ENCODE measurements at places on chromosomes 3 and 15.

DNA sequence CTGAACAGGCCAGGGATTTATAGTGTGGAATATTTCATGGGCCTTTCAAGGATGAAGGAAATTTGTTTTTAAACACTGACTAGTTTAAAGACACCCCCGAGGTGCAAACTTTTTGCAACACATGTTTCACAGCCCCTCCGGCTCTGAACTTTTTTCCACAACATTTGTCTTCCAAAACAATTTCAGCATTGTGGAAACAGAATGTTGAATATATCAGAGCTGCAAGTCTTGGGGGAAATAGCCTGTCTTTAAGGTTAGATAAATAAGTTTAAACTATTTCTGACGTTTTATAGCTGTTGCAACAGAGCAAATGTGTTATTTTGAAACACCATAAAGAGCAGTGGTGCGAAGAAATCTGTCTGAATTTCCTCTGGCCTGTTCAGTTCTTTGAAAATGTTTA lies 229.2 kb upstream of the GOLGA6L4 start:
- DNase-seq: no peak

- DNase-seq: no peak
These were observed 134.9 kb upstream of the GAP43 start for GRCh38 chr3:115488409-115488808.

GRCh38 chr3:127275287-127275781 lies 12.5 kb downstream of the PRR20G start:
- DNase-seq: peak; percentile 3

DNA sequence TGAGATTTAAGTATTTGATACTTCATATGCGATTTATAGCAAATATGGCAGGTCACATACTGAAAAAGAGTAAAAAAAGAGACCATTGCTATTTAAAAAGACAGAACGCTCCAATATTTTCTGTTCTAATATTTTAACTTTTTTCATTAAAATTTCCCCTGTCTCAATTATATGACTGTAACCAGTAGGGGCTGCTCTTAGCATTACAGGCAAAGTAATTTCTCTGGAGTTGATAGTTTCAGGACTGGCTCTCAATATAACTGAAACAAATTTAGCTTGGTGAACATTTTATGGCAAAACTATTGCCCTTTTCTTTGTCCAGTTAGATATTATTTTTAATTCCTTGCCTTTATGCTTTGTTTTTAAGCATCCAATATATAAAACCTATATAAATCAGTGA lies 286.3 kb upstream of the ROBO2 start:
- DNase-seq: no peak

DNA sequence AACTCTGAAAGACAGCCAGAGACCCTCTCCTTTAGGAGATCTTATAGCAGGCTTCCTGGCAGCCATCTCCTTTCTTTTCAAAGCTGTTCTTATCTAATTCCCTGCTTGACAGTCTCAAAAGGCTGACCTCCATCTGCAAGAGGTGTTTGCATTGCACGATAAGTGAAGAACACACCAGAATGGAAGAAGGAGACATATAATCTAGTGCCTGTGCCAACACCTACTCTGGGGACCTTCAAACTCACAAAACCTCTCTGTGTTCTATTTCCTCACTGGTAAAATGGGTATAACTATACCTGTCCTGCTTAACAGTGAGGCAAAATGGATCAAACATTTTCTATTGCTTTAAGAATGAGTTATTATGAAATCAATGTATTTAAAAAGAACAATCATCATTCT lies 65.0 kb downstream of the WDR72 start:
- no peak for DNase-seq

DNA sequence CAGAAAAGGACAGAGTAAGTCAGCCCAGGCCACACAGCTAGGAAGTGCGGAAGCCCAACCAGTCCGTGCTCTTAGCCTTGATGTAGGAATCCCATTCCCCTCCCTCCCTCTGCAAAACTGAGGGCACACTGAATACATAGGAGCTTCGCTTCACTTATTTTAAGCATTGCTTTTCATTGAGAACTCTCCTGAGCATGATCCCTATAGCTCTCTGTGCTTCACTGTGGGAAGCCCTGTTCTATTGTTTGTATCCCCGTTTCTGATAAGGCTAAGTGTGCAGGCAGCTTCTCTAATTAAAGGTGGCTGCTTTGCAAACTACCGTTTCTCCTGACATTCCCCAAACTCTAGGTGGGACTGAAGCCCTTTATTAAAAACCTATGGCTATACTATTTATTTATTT lies 29.9 kb downstream of the IL5RA start:
- DNase-seq: no peak

DNA sequence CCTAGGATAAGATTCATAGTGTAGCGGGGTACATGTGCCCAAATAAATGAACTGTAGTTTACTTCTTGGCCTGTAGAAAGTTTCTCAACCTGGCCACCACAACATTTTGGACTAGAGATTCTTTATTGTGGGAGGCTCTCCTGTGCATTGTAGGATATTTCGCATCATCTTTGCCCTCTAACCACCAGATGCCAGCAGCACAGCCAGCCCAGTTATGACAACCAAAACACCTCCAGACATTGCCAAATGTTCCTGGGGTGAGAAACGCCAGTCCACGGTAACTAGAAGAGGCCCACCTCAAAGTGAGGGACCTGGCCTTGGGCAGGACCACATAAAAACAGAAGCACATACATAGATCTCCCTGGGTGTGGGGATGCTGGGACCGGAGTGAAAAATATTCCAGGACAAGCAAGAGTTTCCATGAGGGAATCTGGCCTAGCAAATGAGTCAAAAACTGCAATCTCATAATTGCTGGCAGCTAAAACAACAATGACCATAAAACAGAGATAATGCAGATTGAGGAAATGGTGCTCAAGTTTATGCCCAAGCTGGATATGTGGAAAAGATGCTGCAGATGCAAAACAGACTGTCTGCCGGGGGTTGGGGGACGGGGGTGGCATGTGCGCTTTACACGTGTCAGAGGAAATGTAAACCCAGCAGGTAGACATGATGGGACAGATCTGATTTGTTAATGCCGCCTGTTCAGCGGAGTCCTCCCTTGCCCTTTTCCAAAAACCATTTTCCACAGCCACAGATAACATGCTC lies 39.7 kb downstream of the ARHGEF3 start:
- peak; percentile 26 for DNase-seq

GRCh38 chr15:74869726-74870407 lies 3.3 kb downstream of the SCAMP2 start:
- DNase-seq: no peak

DNA sequence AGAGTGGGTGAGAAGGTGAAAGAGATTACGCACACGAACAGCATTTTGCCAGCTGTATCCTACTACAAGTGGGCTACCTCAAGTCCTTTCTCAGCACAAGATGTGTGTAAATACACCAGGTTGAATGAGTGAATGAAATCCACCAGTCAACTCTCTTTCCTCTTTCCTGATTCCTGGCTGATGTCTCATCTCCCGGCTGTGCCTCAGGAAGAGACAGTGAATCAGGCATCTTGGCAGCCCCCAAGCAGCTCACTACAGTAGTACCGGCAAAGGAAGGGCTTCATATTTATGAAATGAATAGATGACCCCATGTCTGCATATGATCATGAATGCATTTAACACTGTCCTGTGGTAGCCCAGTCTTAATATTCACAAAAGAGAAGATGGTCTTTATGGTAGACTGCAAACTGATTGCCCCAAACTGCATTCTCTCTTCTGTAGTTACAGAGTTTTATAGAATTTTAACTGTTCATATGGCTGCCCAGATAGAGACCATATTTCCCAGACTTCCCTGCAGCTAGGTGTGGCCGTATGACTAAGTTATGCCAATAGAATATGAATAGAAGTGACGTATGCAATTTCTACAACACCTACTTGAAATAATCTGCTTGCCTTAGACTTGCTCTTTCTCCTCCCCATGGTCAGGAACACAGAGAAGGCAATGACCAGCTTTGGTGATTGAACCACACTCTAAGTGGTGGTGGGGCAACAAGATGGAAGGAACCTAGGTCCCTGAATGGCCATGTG lies 22.7 kb downstream of the MGLL start:
- DNase-seq: peak; percentile 95

- DNase-seq: no peak
These were observed 147.2 kb downstream of the SLCO3A1 start for GRCh38 chr15:92000709-92001108.

GRCh38 chr3:161275919-161276318 lies 54.8 kb downstream of the NMD3 start:
- no peak for DNase-seq

DNA sequence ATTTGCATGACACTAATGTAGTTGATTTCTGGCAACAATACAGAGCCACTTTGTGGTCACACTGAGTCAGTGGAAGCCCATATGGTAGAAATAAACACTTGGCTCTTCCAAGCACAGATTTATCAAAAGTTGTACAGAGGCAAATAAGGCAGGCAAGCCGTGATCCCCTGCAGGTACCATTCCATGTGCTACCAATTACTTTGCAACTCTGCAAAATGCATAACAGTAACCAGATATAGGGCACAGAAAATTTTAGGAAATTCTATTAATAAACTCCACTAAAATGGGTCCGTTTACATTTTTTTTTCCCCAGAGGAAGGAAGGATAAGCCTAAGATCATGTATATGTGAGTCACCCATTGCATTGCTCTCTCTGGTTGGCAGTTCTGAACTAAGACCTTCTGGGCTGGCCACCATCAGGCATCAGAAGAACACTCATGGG lies 103.1 kb upstream of the PTX3 start:
- DNase-seq: peak; percentile 98

GRCh38 chr3:5197022-5197421 lies 9.5 kb downstream of the EDEM1 start:
- peak; percentile 80 for DNase-seq

DNA sequence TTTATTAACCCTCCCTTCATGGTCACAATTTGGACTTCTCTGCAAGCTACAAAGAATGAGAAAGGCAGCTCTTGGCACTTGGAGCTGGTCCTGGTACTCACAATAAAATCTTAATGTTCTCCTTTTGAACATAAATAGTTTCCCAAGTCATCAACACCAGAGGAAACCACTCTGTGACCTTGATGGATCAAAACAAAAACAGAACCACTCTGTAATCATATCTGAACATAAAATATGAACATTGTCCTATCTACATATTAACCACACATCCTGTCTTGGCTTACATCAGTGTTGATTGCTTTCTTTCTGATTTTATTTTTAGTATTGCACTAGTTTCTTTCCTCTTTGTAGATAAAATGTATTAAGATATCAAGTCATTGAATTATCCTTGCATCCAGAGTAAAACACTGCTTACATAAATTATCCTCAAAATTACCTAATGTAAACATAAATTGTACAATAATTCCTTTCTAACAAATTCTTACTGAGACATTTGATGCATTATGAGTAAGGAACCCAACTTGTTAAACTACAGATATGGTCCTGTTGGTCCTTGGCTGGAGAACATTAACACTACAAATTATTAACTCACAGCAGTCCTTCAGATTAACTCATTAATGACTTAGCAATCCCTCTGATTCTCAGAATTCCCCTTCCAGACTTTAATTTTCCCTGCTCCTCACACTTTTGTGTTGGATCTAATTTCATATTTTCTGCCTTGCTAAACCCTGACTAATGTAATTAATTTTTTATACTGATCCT lies 860.5 kb downstream of the DIPK2A start:
- DNase-seq: no peak

- no peak for DNase-seq
These were observed 5.7 kb downstream of the APH1B start for GRCh38 chr15:63283126-63283525.

GRCh38 chr15:26115229-26115943 lies 252.3 kb upstream of the ATP10A start:
- no peak for DNase-seq

DNA sequence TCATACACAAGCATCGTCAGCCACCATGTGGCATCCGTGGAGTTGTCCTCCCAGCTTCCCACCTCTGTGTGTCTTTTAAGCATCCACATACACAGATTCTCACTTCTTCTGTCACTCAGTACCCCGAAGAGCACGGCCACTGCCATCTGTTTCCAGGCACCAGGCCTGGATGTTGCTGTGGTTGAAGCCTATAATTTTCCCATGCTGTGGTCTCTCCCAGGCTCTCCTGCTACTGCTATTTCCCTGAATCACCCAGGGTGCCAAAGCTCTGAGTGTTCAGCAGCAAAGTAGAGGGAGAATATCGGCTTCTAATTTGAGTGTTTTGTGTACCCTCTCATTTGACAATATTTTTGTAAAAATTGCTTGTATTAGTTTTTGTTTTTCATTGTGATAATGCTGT lies 265.7 kb downstream of the DIPK2A start:
- no peak for DNase-seq

- DNase-seq: no peak
These were observed 831.7 kb upstream of the ARPP21 start for GRCh38 chr3:34807611-34808010.

GRCh38 chr3:161073181-161073580 lies 32.0 kb downstream of the B3GALNT1 start:
- no peak for DNase-seq

- no peak for DNase-seq
These were observed 353.4 kb downstream of the FOXP1 start for GRCh38 chr3:71229905-71230657.

DNA sequence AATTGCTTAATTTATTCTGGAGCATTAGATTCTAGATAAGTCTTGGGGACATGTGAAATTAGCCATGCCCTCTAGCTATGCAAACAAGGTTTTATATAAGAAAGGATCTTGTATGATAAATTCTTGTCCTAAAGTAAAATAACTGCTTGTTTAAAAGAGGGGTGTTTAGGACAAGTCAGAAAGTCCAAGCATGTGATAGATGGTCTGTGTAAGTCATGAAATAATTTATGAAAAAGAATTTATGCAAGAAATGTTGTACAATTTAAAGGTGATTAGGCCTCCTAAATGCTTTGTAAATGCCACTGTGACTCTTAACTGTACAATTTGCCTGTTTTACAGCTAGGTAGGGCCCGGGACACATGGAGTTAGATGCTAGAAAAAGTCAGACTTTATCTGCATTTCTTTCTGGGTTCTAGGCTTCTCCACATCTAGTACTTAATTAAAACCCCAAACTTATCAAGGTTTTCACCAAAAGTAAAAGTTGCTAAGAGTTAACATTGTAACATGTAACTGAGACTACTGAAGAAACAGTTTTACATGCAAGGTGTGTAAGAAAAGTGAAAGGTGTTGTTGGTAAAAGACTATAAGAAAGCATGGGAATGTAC lies 13.2 kb downstream of the LINS1 start:
- peak; percentile 21 for DNase-seq

GRCh38 chr3:189324538-189325138 lies 152.9 kb downstream of the TPRG1 start:
- peak; percentile 93 for DNase-seq

DNA sequence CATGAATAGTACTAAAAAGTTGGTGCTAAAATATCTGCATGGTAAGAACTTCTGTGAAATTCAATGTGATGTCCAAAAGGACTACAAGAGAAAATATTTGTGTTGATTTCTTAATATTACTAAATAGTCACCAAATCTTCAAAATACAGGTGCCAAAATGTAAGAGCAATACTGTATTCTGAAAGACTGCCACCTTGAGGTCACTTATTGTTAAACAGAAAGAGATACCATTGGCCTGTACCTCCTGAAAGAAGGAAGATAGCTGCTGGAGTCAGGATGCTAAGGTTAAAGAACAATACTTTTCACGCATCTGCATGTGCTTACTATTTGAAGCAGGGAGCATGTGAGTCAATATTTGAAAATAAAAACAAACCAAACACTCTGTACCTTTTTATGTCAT lies 72.0 kb upstream of the LSAMP start:
- DNase-seq: no peak
